ENCODE measurements at places on chromosomes 2 and 18. TPM values are rescaled to one million over a fixed set of nuclear protein-coding genes. Genes with fewer than 3 reads are reported as not detected.

SCG2 gene
- total RNA-seq, result under 0.01 TPM

CAPN14 gene
- total RNA-seq, result not detected

DPP10 gene
- 0.13 TPM for total RNA-seq

DCDC2C gene
- not detected for total RNA-seq

EEF1B2 gene
- total RNA-seq, result 366 TPM

SMYD1 gene
- total RNA-seq, result not detected

KATNAL2 gene
- 3.0 TPM for total RNA-seq

GULP1 gene
- total RNA-seq, result 54.9 TPM

RFX8 gene
- total RNA-seq, result 0.25 TPM

CYP1B1 gene
- total RNA-seq, result 6.4 TPM

POU3F3 gene
- 0.98 TPM for total RNA-seq

DPYSL5 gene
- 0.16 TPM for total RNA-seq

TMX3 gene
- 21.7 TPM for total RNA-seq

CHRND gene
- total RNA-seq, result not detected

PROC gene
- total RNA-seq, result 2.3 TPM

GKN2 gene
- not detected for total RNA-seq

RFTN2 gene
- total RNA-seq, result 0.16 TPM

MYCN gene
- total RNA-seq, result 1.1 TPM

C18orf32 gene
- 34.2 TPM for total RNA-seq

SPP2 gene
- total RNA-seq, result not detected

RAB6C gene
- not detected for total RNA-seq

SERPINB10 gene
- total RNA-seq, result not detected

LRP1B gene
- total RNA-seq, result under 0.01 TPM

CCDC68 gene
- total RNA-seq, result 1.0 TPM

NABP1 gene
- total RNA-seq, result 12.9 TPM

UGT1A4 gene
- not detected for total RNA-seq

NYAP2 gene
- not detected for total RNA-seq

VWC2L gene
- not detected for total RNA-seq

TAF1B gene
- total RNA-seq, result 8.8 TPM

WDPCP gene
- total RNA-seq, result 4.7 TPM

CWC22 gene
- 6.3 TPM for total RNA-seq

LYG2 gene
- total RNA-seq, result not detected

OTOS gene
- total RNA-seq, result not detected

C2orf81 gene
- total RNA-seq, result 2.4 TPM

PDE11A gene
- 0.81 TPM for total RNA-seq

L3MBTL4 gene
- total RNA-seq, result 0.65 TPM

HDAC4 gene
- 10.1 TPM for total RNA-seq

CDC42EP3 gene
- total RNA-seq, result 81.1 TPM

MSTN gene
- total RNA-seq, result not detected

HOXD8 gene
- total RNA-seq, result 10.8 TPM

CD226 gene
- total RNA-seq, result not detected

DLX2 gene
- 0.16 TPM for total RNA-seq

UBR3 gene
- 11.3 TPM for total RNA-seq

TXNDC2 gene
- total RNA-seq, result 0.13 TPM

NXPH2 gene
- total RNA-seq, result 0.25 TPM

IL36A gene
- total RNA-seq, result not detected

STEAP3 gene
- 53.1 TPM for total RNA-seq

FAM237A gene
- not detected for total RNA-seq

C1QL2 gene
- not detected for total RNA-seq

HOXD11 gene
- 19.2 TPM for total RNA-seq

TNFRSF11A gene
- total RNA-seq, result 0.13 TPM

NEU2 gene
- not detected for total RNA-seq

FSIP2 gene
- total RNA-seq, result under 0.01 TPM

All from mesangial cell (primary cell).